ENCODE measurements at places on chromosomes 12 and 14.

DNA sequence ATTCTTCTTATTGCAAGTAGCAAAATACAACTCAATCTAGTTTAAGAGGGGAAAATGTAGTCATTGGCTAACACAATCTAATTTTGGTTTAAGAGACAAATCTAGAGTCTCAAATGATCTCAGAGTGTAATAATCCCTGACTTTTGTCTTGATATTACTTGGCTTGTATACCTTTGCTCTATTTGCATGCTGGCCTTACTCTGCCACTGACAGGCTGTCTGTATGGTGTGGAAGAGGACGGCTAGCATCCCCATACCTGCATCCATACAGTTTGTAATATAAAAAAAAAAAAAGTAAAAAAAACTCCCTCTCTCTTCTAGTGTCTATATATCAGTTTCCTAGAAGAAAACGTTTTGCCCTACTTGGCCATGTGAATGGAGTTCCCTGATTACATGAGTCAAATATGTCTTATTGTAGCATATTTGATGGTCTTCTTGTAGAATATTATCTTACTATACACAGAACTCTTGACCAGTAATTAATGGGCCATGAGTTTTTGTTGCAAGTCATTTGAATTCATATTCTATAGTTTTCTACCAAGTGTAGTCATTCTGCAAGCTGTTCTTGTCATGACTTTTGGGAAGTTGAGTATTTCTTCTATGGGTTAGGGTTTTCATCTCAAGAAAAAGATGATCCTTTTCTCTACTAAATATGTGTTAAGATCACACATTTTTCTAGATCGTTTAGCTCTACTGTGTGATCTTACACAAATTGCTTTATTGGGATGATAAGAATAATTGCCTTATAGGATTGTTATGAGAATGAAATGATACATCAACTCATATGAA is 8.2 kb downstream of the HIF1A start:
- no peak for DNase-seq

DNA sequence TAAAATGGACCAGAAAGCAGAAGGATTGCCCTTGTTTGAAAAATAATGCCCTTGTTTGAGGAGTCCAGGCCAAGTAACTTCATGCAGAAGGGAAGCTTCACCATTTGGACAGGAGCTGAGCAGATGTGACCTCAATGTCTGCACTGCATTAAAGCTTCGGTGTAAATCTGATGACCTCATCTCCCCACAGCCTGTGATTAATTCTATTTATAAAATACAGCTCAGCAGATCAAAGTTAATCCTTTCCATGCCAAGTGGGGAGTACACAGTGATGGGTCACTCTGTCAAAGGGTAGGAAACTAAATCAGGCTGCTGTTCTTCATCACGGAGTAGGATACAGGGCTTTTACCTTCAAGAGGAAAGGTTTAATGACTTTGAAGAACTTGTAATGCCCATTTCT is 533.7 kb downstream of the RPS29 start:
- no peak for DNase-seq

DNA sequence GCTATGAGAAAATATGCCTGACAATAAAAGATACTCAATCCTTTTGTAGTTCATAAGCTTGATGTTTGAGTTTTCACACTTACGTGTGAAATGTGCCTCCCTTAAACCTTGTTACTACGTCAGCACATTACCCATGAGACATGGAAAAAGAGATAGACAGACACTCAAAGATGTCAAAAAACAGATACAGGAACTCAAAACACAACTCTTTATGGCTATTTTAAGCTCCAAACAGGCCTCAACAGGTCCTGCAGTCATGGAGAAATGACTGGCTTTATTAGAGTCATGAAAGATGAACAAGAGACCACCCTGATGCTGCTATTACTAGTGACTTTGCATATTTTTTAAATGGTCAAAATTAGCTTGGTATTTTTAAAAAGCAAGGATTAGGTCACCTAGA is 184.5 kb downstream of the MON2 start:
- no peak for DNase-seq

GRCh38 chr12:546265-546919 is 86.7 kb downstream of the B4GALNT3 start:
- DNase-seq: no peak

GRCh38 chr12:25687226-25687625 is 134.1 kb upstream of the LMNTD1 start:
- DNase-seq: no peak

DNA sequence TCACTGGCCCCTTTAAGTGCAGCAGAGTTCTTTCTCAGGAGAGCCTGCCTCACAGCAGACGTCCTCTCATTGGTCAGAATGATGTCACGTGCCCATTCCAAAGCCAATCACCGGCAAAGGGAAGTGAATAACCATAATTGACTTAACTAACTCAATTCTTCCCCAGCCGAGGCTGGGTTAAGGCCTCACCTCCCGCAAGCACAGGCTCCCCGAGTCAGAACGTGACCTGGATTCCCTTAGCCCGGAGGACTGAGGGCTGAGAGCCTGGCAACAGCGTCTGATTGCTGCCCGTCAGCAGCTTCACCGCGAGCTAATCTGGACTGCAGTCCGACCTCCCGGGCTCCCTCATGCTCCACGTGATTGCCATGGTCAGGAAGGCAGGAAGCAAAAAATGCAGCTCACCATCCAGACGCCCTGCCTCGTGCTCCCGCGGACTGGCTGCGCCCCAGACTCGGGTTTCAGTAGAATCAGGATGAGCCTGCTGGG is 92.1 kb upstream of the FZD10 start:
- DNase-seq: no peak

GRCh38 chr12:122870163-122870842 is 25.6 kb downstream of the VPS37B start:
- DNase-seq: no peak

- no peak for DNase-seq
Observed at GRCh38 chr14:102888748-102889147, 33.7 kb upstream of the AMN start.

GRCh38 chr14:51862176-51862796 is 1.9 kb downstream of the GNG2 start:
- DNase-seq: no peak

GRCh38 chr12:116059904-116060303 is 217.6 kb downstream of the MED13L start:
- DNase-seq: no peak

DNA sequence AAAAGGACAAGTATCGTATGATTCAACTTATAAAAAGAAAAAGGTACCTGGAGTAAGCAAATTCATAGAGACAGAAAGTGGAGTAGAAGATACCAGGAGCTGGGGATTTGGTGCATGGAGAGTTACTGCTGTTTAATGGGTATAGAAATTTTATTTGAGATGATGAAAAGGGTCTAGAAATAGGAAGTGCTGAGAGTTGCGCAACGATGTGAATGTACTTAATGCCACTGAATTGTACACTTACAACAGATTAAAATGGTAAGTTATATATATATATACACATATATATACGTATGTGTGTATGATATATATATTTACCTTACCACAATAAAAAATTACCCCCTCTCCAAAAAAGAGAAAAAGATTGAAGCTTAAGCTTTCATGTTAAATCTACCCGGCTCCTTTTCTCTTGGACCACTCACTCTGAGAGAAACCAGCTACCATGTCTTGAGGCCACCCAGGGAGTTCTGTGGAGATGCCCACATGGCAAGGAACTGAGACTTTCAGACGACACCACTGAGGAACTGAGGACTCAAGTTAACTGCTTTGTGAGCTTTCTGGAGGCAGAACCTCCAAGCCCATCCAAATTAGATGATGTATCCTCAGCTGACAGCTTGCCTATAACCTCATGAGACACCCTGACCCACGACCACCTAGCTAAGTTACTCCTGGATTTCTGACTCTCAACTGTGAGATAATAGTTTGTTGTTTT is 130.0 kb upstream of the BTG1 start:
- no peak for DNase-seq

DNA sequence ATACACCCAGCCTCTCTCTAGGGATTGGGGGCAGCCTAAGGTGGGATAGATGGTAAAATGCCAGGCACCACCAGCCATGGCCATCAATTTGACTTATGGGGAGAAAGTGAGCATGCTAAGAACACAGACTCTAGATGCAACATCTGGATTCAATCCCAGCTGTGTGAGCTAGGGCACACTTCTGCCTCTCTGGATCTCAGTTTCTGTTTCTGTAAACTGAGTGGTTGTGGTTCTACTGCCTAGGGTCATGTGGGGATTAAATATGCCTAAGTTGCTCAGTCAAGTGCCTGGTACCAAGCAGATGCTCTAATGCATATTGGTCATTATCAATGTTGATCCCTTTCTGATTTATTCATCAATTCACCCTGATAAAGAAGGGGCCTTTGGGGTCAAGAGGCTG is 12.6 kb upstream of the OAS1 start:
- DNase-seq: no peak

GRCh38 chr14:93303659-93304058 is 29.2 kb downstream of the BTBD7 start:
- DNase-seq: no peak

- no peak for DNase-seq
Observed at GRCh38 chr12:69732088-69732487, 6.6 kb upstream of the RAB3IP start.

DNA sequence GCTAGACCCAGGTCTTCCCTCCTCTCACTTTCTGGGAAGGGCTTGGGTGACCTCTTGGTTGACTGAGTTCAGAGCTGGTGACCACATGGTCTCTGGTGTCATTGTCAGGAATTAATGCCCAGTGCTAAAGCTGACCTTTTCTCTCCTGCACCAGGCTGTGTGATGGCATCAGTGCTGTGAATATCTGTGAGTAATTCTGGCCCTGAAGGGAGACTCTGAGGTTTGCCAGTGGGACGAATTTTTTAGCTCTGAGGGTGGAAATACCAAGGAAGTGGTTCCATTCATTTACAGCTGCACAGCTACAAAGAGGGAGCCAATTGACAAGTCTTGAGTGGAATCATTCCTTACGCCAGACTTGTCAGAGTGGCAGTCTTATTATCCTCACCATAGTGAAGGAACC is 6.2 kb upstream of the KRT86 start:
- DNase-seq: no peak

DNA sequence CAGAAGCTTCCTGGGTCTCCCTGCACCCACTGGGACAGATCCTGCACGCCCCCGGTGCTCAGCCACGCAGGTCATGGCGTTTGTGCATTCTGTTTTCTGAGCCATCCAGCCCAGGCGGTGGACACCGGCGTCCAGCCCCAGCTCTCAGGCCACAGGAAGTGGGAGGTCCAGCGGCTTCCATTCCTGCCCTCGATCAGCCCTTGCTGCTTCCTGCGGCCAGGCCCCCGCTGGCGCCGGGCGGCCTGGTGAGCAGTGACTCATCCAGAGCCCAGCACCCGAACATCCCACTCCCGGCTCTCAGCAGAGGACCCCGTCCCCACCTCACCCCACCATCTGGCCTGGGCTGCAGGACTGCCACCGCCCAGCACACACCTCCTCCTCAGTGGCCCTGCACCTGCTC is 18.0 kb upstream of the NUDT14 start:
- DNase-seq: no peak

DNA sequence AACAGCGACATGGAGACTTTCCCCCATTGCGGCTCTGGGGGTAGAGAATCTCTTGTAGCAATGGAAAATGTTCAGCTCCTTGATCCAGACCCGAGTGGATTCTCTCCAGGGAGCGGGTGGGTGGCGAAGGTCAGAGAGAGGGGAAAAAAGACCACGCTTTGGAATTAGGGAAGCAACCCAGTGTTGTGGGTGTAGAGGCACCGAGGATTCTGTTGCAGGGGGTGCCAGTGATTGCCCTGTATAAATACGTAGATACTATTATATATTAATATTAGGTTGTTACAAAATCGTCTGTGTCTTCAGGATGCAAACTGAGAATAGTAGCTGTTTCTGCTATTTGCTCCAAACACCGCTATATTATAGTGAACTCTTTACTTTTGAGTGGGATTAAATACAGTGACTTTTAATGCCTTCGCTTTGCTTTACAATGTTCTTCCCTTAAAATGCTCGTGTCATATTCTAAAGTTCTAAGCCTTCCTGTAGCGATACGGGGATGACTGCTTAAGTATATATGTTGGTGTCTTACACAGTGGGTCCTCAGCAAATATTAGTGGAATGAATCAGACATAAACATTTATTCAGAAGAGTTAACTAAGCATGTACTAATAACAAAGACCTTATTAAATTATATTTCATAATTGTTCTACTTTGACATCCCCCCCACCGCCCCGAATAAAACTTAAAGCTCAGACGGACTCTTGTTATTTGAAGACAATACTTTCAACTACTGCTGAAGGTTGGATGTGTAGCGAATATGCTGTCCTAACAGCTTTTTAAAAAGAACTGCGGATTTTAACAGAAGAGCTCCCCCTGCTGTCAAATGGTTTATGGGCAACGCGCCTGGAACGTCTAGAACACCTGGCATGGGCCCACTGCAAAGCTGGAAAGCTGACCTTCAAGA is 136.4 kb upstream of the KRAS start:
- peak; percentile 40 for DNase-seq

- DNase-seq: no peak
Observed at GRCh38 chr12:79033788-79034187, 169.2 kb downstream of the SYT1 start.

DNA sequence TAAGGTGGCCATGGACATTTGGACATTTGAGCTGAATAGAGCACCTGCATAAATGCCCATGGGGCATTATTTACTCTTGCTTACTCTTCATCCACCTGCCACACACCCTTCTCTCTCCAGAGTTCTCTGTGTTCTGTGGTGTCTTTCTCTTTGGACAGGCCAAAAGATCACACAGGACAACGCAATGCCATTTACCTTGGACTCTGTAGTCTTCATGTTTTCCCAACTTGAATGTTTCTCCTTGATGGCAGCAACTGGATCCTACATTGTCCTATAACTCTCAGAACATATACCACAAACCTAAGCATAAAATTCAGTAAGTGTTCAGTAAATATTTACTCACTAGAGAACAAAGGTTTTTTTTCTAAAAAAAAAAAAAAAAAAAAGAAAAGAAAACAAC is 41.7 kb upstream of the PTHLH start:
- no peak for DNase-seq

- DNase-seq: no peak
Observed at GRCh38 chr12:101050631-101051030, 159.4 kb downstream of the SLC5A8 start.

DNA sequence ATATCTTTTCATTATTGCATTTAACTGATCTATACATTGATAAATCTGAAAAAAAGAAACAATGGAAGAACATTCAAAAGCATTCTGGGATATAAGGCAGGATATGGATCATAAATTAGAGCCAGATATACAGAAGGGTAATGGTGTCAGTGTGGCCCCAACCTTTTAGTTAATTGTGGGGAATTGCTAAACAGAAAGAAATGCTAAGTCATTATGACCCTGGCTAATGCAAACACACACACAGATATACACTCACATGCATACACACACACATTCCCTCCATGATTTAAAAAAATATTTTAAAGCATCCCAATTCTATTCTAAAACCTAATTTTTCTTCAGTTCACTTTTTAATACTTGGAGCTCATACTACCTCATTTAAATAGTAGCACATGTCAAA is 404.5 kb downstream of the BCAT1 start:
- no peak for DNase-seq

GRCh38 chr12:130391186-130391585 is 53.5 kb downstream of the PIWIL1 start:
- DNase-seq: no peak

Measured in NCI-H2171 (cell line).